HAP-1 (cell line): ENCODE measurements at places on chromosomes 1 and 21.

GRCh38 chr1:230403442-230403841, 22.7 kb downstream of the PGBD5 start:
- DNase-seq = no peak

DNA sequence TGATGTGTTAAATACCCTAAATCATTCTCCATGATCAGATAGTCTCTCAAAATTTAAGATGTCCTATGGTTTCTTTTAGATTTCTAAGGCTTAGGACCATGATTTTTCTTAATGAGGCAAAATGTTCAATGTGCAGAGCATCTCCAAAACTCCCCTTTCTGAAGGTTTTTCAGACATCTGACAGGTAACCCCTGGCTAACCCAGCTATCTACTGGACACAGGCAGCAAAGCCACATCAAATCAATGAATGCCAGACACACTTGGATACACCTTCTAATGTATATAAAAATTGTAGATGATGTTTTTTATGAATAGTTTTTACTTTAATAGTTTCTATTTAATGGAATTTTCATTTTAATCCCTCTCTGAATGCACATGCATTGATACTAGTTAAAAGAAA, 285.6 kb downstream of the GRIK1 start:
- no peak for DNase-seq

DNA sequence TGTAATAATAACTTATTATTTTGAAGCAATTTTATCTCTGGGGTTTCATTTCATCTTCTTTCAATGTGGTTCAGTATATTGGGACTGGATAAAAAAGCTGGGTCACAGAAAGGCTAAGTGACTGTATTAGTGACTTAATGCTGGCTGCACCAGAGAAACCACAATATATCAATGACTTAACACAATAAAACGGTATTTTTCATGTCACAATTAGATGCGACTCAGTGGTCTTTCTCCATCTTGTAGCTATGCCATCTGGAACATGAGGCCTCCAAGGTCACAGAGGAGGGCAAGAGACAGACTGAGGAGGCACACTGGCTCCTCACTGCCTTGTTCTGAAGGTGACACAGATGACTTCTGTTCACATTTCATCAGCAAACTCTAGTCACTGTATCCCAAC, 26.0 kb upstream of the KCNA3 start:
- no peak for DNase-seq

DNA sequence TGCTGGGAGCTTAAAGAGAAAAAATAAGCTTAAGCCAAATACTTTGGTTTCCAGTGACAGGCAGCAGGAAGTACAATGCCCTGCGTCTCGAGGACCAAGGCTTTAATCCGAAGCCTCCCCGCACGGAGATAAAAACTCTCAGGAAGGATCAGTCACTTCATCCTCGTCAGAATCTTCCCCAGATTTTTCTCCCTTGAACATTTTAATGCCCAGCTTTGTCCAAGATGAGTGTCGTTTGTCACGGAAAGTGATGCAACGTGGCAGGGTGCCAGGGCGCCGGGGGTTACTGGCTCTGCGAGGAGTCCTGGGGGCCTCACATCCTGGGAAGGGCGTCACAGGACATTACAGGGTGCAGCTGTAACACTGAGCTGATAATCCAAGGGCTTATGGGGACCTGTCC, 25.2 kb upstream of the PCBP3 start:
- DNase-seq = peak; percentile 57

DNA sequence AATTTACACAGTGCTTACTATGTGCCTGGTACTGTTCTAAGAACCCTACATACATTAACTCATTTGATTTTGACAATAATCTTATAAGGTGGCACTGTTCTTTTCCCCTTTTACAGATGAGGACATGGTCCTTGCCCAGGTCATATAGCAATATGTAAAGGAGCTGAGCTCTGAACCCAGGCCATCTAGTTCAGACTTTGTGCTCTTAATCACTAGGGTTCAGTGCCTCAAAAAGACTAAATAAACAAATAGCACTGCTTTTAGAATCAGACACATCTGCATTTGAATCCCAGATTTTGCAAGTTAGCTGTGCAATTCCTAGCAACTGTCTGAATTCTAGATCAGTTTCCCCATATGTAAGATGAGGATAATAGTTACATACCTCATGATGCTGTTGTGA, 8.7 kb upstream of the BCAR3 start:
- no peak for DNase-seq

- DNase-seq = no peak
Observed at GRCh38 chr21:27320868-27321267, 354.0 kb upstream of the ADAMTS5 start.

GRCh38 chr1:6016191-6016865, 24.1 kb upstream of the NPHP4 start:
- no peak for DNase-seq

- no peak for DNase-seq
Observed at GRCh38 chr1:187203257-187203656, 374.5 kb downstream of the PLA2G4A start.

GRCh38 chr1:87296206-87296605, 32.5 kb upstream of the LMO4 start:
- no peak for DNase-seq

- DNase-seq = no peak
Observed at GRCh38 chr1:216907100-216907499, 183.9 kb upstream of the ESRRG start.

DNA sequence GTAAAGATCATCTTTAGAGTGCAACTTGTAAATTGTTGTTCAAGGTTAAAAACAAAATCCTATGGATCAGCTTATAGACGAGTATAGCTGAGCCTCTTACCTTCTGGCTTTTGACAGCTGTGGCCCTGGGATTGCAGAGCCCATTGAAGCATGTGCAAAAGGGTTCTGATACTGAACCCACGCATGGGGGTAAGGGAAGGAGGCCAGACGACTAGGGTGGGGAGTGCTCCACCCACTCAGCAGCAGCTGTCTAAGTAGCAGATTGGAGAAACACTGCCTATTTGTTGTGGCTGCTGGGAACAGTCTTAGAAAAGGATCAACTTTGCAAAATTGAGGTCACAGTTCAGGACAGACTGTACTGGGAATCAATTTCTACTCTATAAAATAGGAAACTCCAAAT, 16.1 kb downstream of the CD101 start:
- no peak for DNase-seq

GRCh38 chr1:92862605-92863004, 30.8 kb downstream of the RPL5 start:
- DNase-seq = no peak

DNA sequence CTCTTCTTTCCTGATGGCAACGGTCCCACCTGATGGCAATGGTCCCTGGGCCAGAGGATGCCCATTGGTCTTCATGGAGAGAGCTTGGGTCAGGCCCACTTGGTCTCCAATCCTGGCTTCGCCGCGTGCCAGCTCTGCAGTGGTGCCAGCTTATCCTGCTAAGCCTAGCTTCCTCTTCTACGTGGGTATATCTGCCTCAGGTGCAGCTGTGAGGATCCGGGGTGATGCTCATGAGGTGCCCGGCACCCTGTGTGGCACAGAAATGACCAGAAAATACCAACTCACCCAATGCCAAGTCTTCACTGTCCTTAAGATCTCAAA, 437.4 kb downstream of the CAMTA1 start:
- no peak for DNase-seq

DNA sequence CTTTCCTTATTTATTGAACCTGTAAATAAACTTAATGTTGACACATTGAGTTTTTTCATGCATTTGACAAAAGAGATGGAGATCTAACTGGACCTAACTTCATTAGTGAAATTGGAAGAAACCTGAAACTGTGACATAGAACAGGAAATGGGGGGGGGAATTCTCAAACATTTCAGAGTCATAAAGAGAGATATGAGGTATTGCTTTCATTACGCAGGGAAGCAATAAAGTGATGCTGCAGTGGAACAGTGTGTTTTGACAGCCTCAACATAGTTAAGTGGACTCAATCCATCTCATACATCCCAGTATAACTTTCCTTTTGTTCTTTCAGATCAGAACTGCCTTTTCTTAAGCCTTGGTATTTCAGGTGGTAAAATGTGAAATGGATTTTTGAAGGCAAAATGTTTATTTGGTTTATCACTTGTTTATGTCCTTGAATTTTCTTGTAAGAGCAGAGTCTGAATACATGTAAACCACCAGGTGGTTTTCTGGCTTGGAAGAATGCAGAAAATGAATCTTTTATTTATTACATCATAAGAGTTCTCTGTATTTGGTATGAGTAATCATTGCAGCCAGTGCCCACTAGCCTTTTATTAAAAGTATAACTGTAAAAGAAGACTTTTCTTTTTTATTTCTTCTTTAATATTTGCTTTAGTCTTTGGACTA, 132.5 kb downstream of the ZNF326 start:
- DNase-seq = no peak

DNA sequence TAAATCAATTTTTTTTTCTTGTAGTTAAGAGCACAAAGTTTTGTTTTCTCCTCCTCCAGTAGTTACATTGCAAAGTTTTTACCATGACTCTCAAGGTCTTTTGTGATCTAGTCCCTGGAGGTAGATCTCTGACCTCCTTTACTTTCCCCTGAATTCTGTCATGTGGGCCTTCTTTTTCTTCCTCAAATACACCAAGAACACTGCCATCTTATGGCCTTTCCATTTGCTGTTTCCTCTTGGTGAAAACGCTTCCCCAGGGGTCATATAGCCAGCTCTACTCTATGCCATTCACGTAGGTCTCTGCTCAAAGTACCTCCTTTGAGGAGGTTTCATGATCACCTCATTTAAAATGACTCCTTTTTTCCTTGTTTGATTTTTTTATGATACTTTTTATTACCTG, 2.7 kb downstream of the DDX20 start:
- no peak for DNase-seq

DNA sequence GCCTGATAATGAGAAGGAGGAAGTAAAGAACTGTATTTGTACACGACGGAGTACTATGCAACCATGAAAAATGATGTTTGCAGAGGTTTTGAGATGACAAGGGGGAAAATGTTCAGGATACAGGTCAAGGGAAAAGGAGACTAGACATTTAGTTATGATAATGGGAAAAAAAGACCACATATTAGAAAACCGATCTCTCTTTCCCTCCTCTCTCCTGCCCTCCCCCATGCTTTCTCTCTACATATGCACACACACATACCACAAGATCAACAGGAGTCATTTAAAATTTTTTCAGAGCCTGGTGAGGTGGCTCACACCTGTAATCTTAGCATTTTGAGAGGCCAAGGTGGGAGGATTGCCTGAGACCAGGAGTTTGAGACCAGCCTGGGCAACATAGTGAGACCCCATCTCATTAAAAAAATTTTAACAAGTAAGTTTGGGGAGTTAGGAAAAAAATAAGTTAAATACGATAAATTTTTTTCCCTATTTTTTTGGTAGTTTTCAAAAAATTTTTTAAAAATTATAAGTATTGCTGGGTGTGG, 44.5 kb downstream of the ECE1 start:
- DNase-seq = no peak

- no peak for DNase-seq
Observed at GRCh38 chr1:36067871-36068270, 16.0 kb upstream of the TEKT2 start.

- DNase-seq = no peak
Observed at GRCh38 chr1:3405974-3406867, 48.2 kb upstream of the ARHGEF16 start.

DNA sequence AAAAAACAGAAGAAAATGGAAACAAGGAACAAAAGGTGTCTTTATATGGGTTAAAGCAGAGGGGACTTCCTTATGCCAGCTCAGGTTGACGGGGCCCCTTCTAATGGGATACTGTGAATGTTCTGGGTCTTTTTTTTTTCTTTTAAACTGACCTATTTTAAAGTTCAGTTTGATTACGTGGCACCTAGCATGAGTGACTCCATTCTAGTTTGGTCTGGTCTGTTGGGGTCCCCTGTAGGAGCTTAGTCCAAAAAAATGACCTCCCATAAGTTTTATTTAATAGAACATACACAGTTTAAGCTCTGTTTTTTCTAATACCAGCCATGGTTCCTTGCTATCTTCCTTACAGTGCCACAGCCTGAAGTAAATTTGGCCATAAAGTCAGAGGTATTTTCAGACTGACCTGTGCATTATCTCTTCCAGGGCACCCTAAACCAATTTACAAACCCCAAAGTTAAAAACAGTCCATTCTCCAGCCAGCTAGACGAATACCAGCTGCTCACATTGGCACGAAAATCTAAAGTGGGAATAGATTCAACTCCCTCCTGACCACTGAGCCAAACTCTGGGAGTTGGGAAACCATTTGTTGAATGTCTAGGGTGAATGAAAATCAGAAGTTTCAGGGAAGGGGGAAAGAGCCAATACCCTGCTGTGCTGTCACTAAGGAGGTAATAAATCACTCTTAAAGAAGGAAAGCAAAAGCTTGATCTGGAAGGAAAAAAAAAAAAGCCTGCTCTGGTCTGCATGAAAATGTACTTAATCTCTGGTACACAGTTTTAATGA, 42.4 kb downstream of the AKNAD1 start:
- DNase-seq = peak; percentile 44

- no peak for DNase-seq
Observed at GRCh38 chr1:175792136-175792535, 48.7 kb upstream of the TNR start.

- DNase-seq = peak; percentile 50
Observed at GRCh38 chr1:108708691-108709660, 3.7 kb upstream of the FNDC7 start.

DNA sequence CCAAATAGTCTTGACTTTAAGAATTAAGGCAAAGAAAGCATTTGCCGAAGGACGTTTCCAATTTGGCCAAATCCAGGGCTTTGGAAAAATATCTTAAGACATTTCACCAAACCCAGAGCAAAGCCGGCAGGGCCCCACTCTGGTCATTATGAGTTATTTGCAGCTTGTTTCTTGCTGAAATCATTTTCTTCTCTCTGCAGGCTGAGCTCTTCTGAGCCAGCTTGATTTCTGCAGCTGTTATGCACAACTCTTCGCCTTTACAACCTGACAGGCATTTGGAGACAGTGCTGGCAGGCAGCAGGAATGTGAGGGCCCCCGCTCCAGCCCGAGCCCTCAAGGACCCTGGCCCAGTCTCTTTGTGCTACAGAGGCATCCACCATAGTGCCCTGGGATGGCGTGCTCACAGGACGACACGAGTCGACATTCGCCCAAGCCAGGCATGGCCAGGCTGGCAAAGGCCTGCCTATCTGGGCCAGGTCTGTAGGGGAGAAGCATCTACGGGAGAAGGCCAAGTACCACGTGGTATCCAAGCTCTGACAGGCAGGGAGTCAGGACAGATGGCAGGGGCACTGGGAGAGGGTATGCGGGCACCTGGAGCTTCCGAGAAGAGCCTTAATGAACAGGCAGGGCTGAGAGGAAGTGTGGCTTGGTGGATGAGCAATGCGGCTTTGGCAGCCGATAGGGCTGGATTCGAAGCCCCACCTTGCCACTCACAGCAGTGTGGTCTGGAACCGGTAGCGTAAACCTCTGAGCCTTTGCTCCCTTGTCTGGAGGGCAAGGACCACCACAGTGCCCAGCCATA, 32.3 kb downstream of the SYF2 start:
- DNase-seq = no peak

DNA sequence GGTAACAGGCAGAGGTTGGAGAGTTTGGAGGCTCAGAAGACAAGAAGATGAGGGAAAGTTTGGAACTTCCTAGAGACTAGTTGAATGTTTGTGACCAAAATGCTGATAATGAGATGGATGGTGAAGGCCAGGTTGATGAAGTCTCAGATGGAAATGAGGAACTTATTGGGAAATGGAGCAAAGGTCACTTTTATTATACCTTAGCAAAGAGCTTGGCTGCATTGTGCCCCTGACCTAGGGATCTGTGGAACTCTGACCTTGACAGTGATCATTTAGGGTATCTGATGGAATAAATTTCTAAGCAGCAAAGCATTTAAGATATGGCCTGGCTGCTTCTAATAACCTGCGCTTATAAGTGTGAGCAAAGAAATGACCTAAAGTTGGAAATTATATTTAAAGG, 17.2 kb downstream of the FAM3B start:
- DNase-seq = no peak

GRCh38 chr1:39507230-39507928, 15.9 kb downstream of the BMP8A start:
- no peak for DNase-seq
